ENCODE measurements at places on chromosomes 13 and 19.

GRCh38 chr19:5628461-5628860, 5.6 kb downstream of the SAFB start:
- DNase-seq, result no peak

DNA sequence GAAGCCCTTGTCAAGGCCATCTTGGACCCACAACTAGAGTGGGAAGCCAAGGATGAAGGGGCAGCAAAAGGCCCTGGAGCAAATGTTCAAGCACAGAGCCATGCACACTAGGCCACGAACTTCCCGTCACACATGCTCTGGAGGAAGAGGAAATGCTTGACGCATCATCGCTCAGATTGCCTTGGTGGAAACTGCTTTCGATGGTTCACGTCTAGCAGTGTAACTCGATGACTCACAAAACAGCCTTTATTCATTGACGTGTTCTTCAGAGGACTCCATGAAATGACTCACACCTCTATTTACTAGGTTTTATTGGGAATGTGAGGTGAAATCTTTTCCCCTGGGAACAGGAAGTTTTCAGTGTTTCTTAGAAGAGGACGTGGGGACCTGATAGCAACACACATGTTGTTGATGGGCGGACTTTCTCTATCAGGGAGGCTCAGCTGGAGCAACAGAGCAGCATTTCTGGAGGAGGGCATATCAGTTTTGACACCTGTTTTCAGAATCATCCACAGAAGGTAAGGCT, 79.8 kb upstream of the FLT1 start:
- DNase-seq, result no peak

DNA sequence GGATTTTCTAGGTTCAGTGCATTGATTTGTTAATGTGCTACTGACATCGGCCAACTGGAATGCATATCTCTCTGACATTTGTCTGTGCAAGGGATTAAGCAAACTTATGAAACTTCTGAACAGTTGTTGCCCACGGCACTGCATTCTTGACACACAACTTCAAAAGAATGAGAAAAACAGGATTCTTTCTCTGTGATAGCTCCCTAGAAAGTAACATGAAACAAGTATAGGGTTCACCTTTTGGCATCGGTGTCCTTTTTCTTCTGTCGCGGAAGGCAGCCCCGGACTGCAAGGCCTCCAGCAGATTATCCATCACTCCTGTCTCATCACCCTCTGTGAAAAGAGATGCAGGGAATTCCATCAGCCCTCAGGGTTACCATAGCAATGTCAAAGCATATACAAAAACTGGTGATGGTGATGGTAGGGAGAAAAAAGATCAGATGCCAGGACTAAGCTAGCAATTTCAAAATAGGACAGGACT, 389.2 kb downstream of the DIAPH3 start:
- DNase-seq, result no peak

- DNase-seq, result no peak
These were observed 32.7 kb downstream of the FAM187B start for GRCh38 chr19:35195830-35196229.

DNA sequence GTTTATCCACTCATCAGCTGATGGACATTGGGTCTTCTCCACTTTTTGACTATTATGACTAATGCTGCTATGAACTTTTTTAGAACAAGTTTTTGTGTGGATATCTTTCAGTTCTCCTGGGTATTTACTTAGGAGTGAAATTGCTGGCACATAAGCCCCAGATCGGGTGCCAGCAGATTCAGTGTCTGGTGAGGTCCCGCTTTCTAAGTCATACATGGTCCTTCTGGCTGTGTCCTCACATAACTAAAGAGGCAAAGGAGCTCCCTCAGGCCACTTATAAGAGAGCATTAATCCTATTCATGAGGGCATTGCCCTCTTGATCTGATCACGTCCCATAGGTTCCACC, 600 bp upstream of the ZNF226 start:
- peak; percentile 15 for DNase-seq

All from D341Med (cell line).